ENCODE measurements at places on chromosomes 3 and 15.

DNA sequence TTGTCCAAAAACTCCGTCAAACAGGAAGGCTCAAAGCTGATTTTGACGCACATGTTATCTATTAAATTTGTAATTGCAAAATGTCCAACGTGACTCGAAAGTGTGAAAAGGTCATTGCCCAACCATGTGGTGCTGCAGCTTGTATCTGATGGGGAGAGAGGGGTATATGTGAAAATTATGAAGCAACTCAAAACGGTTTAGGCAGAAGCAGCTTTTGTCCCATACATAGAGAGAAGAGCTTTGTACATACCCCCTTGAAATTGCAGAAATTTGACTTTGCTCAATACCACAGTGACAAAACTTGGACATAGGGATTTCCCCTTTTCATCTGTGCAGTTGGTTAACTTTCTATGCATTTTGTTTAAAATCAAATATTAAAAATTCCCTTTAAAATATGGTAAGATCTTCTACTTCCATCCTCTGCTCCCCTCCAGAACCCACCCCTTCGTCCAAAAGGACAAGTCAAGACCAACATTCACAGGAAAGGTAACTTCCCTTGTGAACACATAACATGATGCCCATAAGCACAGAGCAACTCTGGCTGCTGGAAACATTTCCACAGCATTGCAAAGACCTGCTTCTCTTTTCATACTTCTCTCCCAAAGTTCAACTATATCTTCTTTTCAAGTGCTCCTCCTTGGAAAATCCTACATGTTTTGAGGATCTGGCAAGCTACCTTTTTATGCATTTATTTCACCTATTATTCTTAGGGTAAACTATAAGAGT is 253.7 kb upstream of the THBS1 start:
- DNase-seq = no peak

- DNase-seq = no peak
Observed at GRCh38 chr15:69727121-69727924, 274.7 kb downstream of the RPLP1 start.

GRCh38 chr15:66777054-66777453 is 75.0 kb downstream of the SMAD6 start:
- DNase-seq = no peak

DNA sequence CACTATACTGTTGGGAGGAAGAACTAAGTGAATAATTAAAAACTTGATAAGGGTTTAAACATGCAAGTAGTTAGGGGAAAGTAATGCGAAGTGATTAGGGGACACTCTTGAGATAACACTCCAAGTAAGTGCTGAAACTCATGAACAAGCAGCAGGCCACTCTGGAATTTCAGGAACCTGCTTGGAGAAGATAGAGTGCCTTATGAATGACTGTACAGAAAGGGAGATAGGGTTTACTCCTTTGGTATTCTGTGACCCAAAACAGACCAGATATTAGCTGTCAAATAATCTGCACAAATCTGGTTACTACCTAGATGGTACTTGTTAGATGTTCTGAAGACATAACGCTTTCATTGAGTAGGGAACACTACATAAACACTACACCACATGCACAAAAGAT is 85.6 kb downstream of the FRMD4B start:
- DNase-seq = no peak

DNA sequence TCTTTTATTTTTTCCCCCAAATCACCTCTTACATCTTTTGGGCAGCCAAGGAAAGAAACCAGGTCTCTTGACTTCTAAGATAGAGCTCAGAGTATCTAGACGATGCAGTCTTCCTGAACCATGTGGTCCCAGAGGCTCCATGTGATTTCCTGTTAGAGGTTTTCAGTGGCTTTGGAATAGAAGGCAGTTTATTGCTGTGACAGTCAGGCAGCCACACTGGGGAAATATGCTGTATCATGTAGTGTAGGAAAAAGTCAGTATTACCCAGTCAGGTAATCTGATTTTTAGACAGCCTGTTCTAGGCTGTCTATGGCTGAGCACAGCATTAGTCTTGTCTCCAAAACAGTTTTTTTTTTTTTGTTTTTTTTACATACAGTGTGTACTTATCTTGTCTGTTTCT is 294.3 kb downstream of the THSD4 start:
- no peak for DNase-seq
